ENCODE measurements at places on chromosomes 13 and 19.
A peak's percentile ranks its signal among the peaks of the same experiment; 100 is the strongest.

GRCh38 chr13:65411521-65411920 lies 1818.6 kb downstream of the PCDH9 start:
- no peak for DNase-seq

- peak; percentile 93 for DNase-seq
Observed at GRCh38 chr19:18419195-18419698, at the start of gene SSBP4. SSBP4 (plus strand) TSS chr19:18419398; CDS start chr19:18419649, 251 bp downstream.

- no peak for DNase-seq
Observed at GRCh38 chr13:59532405-59532804, 631.3 kb downstream of the DIAPH3 start.

DNA sequence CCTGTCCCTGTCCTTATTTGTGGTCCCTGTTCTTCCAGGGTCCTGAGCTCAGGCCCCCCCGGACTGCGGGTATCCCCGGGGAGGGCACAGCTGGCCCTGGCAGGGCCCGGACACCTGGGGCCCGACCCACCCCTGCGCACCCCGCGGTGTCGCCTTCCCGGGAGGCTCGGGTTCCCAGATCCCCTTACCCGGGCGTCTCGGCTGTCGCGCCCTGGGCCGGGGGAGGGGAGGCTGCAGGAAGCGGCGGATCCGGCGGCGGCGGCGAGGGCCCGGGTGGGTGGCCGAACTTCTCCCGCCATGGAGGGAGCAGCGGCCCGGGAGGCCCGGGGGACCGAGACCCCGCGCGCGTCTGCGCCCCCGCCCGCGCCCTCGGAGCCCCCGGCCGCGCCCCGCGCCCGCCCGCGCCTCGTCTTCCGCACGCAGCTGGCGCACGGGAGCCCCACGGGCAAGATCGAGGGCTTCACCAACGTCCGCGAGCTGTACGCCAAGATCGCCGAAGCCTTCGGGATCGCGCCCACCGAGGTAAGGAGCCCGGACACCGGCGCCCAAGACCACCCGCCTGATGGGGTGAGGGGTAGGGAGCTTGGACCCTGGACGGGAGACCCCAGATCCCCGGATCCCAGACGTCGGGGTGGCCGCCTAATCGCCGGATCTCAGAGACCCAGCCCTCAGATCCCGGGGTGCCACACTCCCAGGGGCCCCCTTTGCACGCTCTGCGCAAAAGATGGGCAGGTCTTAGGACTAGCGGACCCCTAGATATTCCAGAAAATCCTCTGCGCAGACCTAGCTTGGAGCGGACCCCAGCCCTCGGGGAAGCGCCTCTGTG lies at the start of gene GIPC3:
GIPC3 (plus strand) TSS at position 178 of the 826 bp plus-strand sequence; CDS start at position 298, 120 bp downstream.
- no peak for DNase-seq

- peak; percentile 53 for DNase-seq
Observed at GRCh38 chr13:32590266-32590665, 4.0 kb downstream of the PDS5B start.
